ENCODE measurements at places on chromosomes 1 and 21.

DNA sequence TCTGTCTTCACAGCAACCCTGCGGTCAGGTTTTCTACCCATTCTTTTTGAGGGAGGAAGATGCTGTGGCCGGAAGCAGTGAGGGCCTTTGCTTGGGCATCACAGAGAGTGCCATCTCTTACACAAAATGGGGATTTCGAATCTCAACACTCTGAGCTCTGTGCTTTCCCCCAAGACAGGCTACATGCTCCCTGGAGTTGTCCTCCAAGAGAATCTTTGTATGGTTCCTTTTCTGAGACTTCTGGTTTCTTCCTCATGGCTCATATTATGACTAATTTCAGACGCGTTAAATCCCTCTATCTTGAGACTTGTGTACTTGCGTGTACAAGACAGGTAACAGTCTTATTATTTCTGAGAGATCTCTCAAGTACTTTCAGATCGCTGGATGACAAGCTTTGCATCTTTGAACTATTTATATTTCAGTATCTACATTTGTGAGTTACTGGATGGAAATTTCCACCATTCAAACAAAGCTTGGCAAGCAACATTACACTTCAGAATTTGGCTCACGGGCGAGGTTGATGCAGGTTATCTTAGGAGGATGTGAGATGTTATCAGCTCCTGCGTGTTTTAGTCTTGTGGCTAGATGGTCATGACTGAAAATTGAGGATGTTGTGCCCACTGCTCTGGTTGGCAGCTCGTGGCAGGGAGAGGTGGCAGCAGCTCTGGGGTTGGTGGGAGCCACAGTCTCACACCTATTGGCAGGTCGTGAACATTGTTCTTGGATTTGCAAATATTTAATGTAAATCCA is 19.4 kb downstream of the ABCG1 start:
- DNase-seq, result no peak

- DNase-seq, result no peak
These were observed 19.6 kb downstream of the LBR start for GRCh38 chr1:225408249-225408648.

- DNase-seq, result no peak
These were observed 42.4 kb downstream of the C1orf87 start for GRCh38 chr1:60031146-60031545.

- DNase-seq, result no peak
These were observed 603.0 kb downstream of the MATN1 start for GRCh38 chr1:30120245-30121000.

DNA sequence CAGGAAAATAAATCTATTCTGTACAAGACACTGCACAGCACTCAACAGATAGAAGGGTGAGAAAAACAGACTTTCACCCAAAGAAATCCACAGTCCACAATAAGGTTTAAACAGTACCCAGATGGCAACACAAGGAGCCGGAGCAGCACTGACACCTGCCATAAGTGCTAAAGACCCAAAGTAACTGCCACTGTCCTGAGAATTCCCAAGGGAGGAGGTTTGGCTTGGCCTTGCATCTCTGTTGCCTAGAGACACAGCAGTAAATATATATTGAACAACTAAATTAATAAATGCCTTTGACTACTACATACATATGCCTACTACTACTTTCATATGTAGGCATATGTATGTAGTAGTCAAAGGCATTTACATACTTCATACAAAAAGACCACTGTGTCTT is 68.0 kb downstream of the VAV3 start:
- no peak for DNase-seq

- DNase-seq, result no peak
These were observed 475.2 kb upstream of the USP24 start for GRCh38 chr1:55690366-55690765.

Measured in osteoblast (primary cell).